ENCODE measurements at places on chromosomes 6 and 20.

DNA sequence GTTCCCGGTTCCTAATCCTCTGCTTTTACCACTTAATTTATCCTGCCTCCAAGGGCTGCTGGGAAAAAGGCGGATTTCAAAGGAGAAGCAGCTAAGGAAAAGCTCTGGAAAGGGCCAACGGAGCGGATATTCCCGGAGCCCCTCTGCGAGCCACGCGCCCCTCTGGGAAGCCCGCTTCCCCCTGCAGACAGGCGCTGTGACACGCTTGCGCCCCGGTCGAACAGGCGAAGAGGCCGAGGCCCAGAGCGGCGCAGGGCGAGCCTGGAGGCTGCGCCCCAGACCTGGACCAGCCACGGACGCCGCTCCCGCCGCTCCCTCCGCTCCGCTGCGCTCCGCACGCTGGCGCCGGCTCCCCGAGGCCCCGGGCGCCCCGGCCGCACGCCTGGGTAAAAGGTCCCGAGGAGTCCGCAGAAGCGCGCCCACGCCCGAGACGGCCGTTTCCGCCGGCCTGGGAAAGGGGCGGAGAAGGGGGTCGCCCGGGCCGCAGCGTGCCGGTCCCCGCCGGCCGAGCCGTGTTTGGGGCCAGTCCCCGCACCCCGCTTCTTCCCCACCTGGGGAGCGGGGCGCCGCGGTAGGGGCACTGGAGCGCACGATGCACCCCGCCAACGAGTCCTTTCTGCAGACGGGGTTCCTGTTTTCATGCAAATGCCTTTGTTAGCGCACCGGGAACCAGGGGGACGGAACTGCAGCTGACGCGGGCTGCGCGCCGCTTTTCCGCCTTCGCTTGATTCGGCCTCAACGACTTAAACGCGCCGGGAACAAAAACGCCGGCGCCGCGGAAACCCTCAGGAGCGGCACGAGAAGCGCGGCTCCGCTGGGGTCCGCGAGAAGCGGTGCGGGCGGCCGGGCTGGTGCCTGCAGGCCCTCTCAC lies 91.9 kb upstream of the SIRPA start:
- no peak for DNase-seq

GRCh38 chr6:133362813-133363212 lies 121.7 kb downstream of the EYA4 start:
- DNase-seq: no peak

DNA sequence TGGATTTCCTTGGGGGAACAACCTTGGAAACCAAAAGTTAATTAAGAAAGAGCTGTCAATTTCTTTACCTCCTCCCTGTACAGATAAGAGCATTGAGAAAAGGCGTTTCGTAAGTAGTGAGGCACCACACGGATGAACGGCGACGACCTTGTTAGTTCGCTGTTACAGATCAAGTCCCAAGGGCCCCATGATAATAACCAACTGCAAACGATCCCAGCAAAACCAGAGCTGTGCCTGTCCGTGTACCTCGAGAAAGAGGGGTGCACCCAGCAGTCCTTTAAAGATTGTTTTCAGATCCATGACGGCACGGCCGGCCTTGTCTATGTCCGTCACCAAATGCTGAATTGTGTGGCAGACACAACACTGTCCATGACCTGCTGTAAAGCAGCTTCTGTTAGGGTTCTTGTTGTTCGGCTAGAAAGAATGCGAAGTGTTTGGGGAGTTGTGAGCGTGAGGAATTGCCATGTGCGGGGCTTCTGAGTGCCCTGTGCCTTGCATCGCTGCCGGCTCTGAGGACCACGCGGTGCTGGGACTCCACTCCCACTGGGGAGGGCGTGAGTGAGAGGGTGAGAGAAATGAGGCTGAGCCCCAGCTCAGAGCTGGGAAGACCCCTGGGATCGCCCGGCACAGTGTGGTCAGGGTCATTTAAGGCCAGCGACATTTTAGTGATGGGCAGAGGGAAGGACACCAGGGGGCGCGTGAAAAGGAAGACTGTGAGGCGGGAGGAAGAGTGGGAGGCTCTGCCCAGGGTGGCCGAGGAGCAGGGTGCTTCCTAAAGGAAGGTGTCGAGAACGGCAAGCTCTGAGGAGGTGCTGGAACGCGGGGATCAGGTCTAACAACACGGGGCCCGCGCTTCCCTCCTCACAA lies 136.8 kb upstream of the RPS6KA2 start:
- DNase-seq: no peak

DNA sequence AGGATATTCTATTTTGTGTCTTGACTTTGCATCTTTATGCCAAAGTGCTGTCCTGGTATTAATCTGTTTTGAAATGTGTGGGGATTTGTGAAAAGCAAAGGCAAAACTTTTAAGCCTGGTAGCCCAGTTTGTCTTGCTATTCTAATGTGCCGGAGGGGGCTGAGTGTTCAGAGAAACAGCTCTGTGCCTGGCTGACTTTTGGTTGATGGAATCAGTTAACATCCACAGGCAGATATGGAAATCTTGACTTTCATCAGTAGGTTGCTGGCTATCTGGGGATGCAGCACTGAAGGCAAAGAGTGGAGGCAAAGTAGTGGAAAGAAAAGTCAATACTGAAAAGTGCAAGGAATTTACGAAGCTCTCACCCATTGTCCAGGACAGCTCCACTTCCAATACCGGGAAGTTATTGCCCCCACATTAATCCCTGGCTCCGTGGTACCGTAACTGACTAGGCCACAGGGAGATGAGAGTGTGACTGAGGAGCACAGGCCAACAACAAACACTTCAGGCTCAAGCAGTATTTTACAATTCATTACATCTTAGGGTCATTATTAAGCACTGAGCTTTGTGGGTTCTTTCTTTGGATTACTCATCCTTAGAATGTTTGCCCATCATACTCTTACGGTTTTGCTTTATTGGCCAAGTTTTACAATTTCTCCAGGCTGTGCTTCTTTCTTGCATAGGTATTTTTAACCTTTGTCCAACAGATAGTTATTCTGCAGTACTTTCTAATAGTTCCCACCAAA lies 164.6 kb downstream of the MTFR2 start:
- no peak for DNase-seq

- DNase-seq: no peak
These were observed 4.2 kb downstream of the SRSF3 start for GRCh38 chr6:36598326-36598725.

- DNase-seq: no peak
These were observed 141.2 kb downstream of the CDK19 start for GRCh38 chr6:110674096-110674495.

DNA sequence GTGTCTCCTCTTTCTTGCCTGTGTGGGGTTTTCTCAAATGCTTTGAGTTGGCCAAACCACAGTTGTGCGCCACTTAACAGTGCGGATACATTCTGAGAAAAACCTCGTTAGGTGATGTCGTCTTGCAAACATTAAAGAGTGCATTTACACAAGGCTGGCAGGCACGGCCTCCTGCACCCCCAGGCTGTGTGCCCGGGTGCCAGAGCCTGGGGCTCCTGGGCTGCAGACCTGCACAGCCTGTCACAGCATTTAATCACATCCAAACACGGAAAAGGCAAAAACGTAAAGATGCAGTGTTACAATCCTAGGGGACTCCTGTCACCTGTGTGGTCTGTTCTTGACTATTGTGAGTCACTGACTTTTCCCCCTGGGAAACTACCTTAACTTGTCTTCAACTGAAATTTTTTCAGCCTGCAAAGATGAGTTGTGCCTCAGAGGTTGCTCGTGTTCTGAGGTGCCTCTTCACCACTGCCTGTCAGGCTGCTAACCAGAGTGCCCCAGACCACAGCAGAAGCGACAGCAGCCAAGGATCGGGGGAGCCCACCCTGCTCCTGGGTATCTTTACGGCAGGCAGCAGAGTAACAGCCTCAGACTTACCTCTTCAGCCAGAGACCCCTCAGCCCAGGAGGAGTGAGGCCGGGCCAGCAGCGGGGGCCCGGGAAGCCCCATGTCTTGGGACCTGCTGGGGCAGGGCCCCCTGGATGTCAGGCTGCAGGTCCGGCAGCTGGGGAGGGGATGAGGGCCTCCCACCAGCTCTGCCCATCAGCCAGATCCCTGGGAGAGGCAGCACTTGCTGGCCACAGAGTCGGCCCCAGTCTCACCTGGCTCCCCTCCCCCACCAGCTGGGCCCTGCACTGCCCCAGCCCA lies 683 bp upstream of the C20orf204 start:
- DNase-seq: no peak

- DNase-seq: no peak
These were observed 597 bp downstream of the LY86 start for GRCh38 chr6:6588924-6589709.

DNA sequence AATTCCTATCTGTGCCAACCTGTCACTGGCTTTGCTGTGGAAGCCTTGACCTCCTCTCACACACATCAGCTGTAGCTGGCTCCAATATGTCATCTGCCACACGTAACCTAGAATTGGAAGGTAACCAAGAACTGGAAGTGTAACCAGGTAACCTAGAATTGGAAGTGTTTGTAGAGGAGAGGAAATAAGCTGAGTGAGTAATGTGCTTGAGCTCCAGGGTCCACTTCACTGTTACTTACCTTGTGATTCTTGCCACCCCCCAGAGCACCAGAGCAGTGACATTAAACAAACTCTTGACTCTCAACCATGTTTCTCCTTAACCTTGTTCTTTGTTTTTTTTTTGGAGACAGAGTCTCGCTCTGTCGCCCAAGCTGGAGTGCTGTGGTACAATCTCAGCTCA lies 350.5 kb downstream of the NRN1 start:
- DNase-seq: no peak

GRCh38 chr20:35306931-35307517 lies 14.8 kb upstream of the FAM83C start:
- no peak for DNase-seq

GRCh38 chr6:170227521-170227983 lies 63.3 kb downstream of the DLL1 start:
- DNase-seq: no peak

DNA sequence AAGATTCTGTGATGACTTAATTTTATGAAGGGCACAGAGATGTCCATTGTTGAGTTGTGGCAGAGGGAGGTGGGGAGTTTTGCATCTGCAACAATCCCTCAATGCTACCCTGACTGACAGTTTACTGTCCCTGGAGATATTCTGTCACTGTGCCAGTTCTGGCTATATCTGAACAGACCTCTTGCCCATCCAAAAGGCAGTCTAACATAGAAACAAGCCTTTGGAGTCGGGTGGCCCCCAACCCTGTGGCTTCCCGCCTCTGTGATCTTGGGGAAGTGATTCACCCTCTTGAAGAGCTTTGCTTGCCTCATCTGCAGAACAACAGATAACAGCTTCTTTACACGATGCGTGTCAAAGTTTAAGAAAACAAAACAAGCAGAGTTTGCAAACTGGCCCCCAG lies 3.8 kb upstream of the E2F1 start:
- no peak for DNase-seq

- DNase-seq: no peak
These were observed 43.7 kb downstream of the TNFRSF21 start for GRCh38 chr6:47265971-47266370.

GRCh38 chr6:129029778-129030177 lies 146.8 kb downstream of the LAMA2 start:
- no peak for DNase-seq

DNA sequence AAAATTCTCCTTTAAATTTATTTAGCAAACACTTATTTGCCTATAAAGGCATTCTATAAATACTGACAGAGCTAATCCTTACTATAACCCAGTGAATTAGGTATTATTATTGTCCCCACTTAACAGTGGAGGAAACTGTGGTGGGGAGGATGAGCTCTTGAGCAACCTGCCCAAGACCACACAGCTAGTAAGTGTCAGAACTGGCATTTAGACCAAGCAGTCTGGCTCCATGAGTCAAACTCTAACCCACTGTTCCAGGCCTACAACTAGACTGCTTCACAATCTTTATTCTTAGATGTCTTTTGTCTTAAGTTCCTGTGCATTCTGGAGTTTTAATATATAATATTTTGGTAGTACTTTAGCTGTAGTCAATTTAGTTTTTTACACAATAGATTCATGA lies 530.8 kb downstream of the BCKDHB start:
- no peak for DNase-seq

DNA sequence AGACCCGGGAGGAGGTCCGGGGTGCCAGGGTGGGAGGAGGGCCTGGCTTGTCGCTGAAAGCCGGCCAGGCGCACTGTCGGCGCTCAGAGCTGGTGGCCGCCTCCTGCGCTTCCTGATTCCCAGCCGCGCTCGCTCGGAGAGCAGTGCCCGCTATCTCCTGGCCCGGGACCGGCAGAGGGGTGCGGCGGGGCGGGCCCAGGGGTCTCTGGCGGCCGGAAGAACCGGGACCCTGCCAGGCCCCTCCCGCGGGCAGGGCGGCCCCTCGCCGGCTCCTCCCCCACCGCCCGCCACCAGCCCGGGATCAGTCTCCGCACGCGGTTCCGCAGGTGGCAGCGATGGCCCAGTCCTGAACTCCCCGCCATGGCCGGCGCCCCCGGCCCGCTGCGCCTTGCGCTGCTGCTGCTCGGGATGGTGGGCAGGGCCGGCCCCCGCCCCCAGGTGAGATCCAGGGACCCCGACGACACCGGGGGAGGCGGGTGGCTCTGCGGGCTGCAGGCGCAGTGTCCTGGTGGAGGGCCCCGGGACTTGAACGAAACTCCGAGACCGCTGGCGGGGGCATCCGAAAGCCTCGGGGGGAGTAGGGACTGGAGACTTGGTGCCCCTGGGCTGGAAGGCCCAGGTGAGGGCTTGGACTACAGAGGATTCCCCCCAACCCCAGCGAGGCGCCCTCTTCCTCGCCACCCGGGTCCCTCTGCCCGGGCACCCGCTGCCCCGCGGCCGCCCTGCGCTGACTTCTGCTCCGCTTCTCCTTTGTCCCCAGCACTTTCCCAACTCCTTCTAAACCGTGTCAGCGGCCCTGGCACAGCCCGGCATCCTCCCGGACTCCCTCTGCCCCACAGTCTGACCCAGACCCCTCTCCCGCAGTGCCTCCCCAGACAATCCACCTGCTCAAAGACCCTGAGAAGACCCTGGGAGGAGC lies at the start of gene GLP1R:
TSS of gene GLP1R (plus strand) at position 301 of the 919 bp plus-strand sequence. CDS start at position 361, 60 bp downstream.
- DNase-seq: no peak

All from fibroblast of skin of left biceps (primary cell).